ENCODE measurements at places on chromosomes 11 and 22. TPM values are rescaled to one million over a fixed set of nuclear protein-coding genes. Genes with fewer than 3 reads are reported as not detected.
A peak's percentile ranks its signal among the peaks of the same experiment; 100 is the strongest.

DNA sequence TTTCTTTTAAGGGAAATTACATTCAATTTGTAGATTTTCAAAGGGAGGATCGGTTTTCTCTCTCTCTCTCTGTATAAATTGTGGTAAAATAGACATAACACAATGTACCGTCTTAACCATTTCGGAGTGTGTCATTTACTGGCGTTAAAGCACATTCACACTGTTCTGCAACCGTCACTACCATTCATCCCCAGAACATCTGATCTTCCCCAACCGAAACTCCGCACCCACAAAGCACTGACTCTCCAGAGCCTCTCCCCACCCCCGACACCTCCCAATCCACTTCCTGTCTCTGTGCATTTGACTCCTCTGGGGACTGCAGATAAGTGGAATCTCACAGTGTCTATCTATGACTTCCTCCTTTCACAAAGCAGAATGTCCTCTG is 15.9 kb upstream of the GRAMD4 start:
- no peaks in the 10 kb centered on the region for H3K36me3 ChIP-seq
- no peak overlapping the region for H3K4me3 ChIP-seq
- H3K27me3 ChIP-seq, result no peaks in the 10 kb centered on the region
- DNase-seq, result no peak

- peaks cover 57% of the 10 kb centered on the region for H3K4me1 ChIP-seq
- peak overlapping the region; percentile 35 for H3K27ac ChIP-seq
- peak; percentile 81 for DNase-seq
- H3K27me3 ChIP-seq, result no peaks in the 10 kb centered on the region
- no peaks in the 10 kb centered on the region for H3K36me3 ChIP-seq
- H3K4me3 ChIP-seq, result peak overlapping the region; percentile 9
These were observed 23.7 kb upstream of the CBX7 start for GRCh38 chr22:39176143-39176713.

DNA sequence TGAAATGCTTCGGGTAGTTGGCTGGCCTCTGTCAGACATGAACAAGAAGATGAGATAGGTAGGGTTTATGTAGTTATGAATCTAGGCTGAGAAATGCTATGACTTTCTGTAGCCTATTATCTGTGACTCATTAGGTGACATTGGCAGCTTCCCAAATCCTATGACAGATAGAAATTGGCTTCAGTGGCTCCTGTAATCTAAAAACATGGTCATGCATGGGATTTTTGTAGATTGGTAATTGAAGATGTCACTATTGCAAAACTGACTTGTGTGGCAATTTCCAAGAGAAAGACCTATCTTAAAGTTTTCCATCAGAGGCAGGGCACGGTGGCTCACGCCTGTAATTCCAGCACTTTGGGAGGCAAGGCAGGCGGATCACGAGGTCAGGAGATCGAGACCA is 29.4 kb upstream of the GRIK4 start:
- no peaks in the 10 kb centered on the region for H3K27me3 ChIP-seq
- no peak for DNase-seq
- H3K36me3 ChIP-seq, result peaks cover 98% of the 10 kb centered on the region
- no peaks in the 10 kb centered on the region for H3K4me1 ChIP-seq

DNA sequence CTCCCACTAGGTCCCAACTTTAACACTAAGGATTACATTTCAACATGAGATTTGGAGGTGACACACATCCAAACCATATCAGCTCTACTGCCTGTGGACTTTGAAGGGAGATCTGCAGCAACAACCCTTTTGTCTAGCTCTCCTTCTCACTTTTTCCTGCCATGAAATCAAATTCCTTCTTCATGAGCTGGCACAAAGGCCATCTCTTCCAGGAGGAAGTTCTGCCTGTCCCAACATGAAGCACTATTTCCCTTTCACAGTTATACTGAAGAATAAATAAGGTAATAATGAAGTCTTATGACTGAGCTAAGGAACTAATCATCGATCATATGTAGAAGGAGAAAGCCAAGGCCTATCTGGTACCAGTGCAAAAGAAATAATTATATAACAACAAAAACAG is 253.5 kb upstream of the TENM4 start:
- H3K4me1 ChIP-seq, result no peaks in the 10 kb centered on the region
- H3K27ac ChIP-seq, result no peak overlapping the region
- DNase-seq, result no peak
- H3K4me3 ChIP-seq, result no peak overlapping the region

GRCh38 chr11:61411589-61411988 is 18.2 kb downstream of the CPSF7 start:
- no peak for DNase-seq
- no peak overlapping the region for H3K4me3 ChIP-seq
- no peaks in the 10 kb centered on the region for H3K4me1 ChIP-seq
- peaks cover 100% of the 10 kb centered on the region for H3K36me3 ChIP-seq

GRCh38 chr11:128536506-128536905 is 50.9 kb downstream of the ETS1 start:
- no peak for DNase-seq
- H3K4me1 ChIP-seq, result peaks cover 8% of the 10 kb centered on the region
- no peak overlapping the region for H3K4me3 ChIP-seq
- H3K36me3 ChIP-seq, result no peaks in the 10 kb centered on the region
- H3K27me3 ChIP-seq, result no peaks in the 10 kb centered on the region

GRCh38 chr22:46779651-46780050 is 17.2 kb downstream of the TBC1D22A start:
- H3K4me1 ChIP-seq, result peaks cover 5% of the 10 kb centered on the region
- H3K4me3 ChIP-seq, result no peak overlapping the region
- H3K36me3 ChIP-seq, result no peaks in the 10 kb centered on the region
- no peak for DNase-seq

DNA sequence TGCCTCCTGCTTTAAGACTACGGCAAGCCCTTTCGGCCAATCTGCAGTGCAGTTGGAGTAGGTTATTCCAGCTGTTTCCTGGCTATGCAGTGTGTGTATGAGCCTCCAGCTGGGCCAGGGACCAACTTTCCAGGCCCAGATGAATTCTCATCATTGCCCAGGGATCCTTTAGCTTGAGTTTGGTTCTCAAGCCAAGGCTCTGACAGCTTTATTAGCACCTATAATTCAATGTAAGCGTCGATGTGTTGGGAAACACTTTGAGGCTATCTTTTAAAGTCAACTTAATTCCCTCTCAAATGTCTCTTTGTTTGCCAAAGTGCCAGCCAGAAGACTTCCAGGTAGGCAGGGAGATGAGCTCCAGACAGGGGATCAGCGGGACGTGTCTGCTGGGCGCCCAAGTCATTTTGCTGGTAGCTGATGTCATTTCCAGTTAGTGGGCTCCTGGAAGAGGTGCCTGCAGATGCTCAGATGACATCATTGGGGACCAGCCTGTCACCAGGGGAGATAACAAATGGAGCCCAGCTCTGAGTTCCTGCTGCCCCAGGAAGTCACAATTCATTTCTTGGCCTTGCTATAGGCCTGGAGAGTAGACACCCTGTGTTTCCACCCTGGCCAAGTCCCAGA is 520.4 kb downstream of the SOX6 start:
- no peaks in the 10 kb centered on the region for H3K36me3 ChIP-seq
- H3K4me1 ChIP-seq, result no peaks in the 10 kb centered on the region
- H3K27me3 ChIP-seq, result no peaks in the 10 kb centered on the region

GRCh38 chr22:34784056-34784455 is 281.9 kb upstream of the ISX start:
- H3K4me1 ChIP-seq, result no peaks in the 10 kb centered on the region
- H3K36me3 ChIP-seq, result no peaks in the 10 kb centered on the region
- no peak overlapping the region for H3K4me3 ChIP-seq
- no peak overlapping the region for H3K27ac ChIP-seq
- no peaks in the 10 kb centered on the region for H3K27me3 ChIP-seq

- H3K4me1 ChIP-seq, result no peaks in the 10 kb centered on the region
- H3K27ac ChIP-seq, result no peak overlapping the region
- no peaks in the 10 kb centered on the region for H3K27me3 ChIP-seq
- H3K4me3 ChIP-seq, result no peak overlapping the region
These were observed 13.2 kb upstream of the TTC36 start for GRCh38 chr11:118514103-118514502.

GRCh38 chr22:28894807-28895206 is 11.4 kb downstream of the ZNRF3 start:
- H3K27ac ChIP-seq, result no peak overlapping the region
- no peaks in the 10 kb centered on the region for H3K36me3 ChIP-seq
- H3K4me3 ChIP-seq, result no peak overlapping the region
- DNase-seq, result no peak

GRCh38 chr11:30009060-30009459 is 7.8 kb downstream of the KCNA4 start:
- no peaks in the 10 kb centered on the region for H3K4me1 ChIP-seq
- no peaks in the 10 kb centered on the region for H3K27me3 ChIP-seq
- H3K27ac ChIP-seq, result peak overlapping the region; percentile 35
- H3K4me3 ChIP-seq, result no peak overlapping the region
- H3K36me3 ChIP-seq, result no peaks in the 10 kb centered on the region

DNA sequence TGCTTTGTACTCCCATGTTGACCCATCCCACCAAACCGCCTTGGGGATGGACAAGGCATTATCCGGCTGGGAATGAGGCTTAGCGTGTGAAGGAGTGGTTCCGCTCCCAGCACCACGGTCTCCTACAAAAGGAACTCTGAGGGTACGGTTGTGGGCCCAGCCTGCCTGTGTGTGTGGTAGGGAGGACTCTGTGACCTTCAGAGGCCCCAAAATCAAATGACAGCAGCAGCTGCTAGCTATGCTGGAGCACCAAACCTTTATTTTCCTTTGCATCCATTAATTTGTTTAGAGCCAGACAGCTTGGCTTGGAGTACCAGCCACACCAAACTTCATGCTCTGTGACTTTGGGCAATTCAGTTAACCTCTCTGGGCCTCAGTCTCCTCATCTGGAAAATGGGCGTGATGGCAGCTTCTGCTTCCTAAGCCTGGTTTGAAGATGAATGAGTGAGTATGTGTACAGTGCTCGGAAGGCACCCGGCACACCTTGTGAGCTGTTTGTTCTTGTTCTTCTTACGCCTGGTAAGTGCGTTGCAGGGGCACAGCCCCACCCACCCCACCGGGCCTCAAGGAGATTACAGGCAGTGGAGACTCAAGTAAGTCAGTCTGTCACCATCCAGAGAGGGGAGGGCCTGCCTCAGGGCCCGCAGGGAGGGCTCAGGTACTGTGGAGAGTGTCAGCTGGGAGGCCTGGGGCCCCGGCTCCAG is 25.3 kb downstream of the MB start:
- no peaks in the 10 kb centered on the region for H3K36me3 ChIP-seq
- peak overlapping the region; percentile 93 for H3K27ac ChIP-seq
- DNase-seq, result no peak
- H3K27me3 ChIP-seq, result no peaks in the 10 kb centered on the region
- peaks cover 18% of the 10 kb centered on the region for H3K4me1 ChIP-seq

DNA sequence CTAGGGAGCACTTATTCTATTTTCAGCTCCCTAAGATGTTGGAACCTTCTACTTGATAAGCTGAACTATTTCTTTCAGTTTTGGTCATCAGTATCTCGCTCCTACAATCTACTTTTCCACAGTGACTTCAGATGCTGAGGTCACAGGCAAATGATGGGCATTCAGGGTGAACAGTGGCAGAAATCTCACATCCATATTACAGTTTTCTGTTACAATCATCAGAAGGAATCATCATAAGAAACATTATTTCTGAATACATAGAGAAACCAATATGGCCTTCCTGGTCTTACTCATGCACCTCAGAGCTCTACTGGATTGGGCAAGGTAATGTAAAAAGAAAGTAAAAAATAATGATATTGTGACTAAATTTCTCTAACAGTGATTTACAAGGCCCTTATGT is 39.4 kb upstream of the DDI1 start:
- no peak overlapping the region for H3K4me3 ChIP-seq
- no peaks in the 10 kb centered on the region for H3K4me1 ChIP-seq
- no peak for DNase-seq
- no peaks in the 10 kb centered on the region for H3K27me3 ChIP-seq
- H3K36me3 ChIP-seq, result no peaks in the 10 kb centered on the region

DNA sequence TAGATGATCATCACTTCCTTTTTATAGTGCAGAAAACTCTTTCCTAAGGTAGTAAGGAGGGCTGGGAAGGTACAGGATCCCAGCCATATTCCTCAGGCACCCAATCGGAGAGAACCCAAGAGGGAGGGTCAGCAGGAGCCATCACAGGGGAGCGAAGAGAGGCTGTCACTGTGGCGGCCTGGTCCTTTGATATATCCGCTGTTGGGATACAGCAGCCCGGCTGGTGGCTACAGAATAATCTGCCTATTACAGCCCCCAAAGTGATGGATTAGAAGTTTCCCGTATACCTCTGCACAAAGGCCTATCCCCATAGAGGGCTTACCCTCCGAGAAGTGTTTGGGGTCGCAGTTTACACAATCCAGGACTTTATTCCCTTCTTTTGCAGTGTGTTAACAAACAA is 48.5 kb downstream of the OR4D9 start:
- peaks cover 20% of the 10 kb centered on the region for H3K4me1 ChIP-seq
- no peaks in the 10 kb centered on the region for H3K36me3 ChIP-seq
- peak overlapping the region; percentile 91 for H3K27ac ChIP-seq
- H3K27me3 ChIP-seq, result no peaks in the 10 kb centered on the region
- no peak overlapping the region for H3K4me3 ChIP-seq
- DNase-seq, result no peak

- no peaks in the 10 kb centered on the region for H3K4me1 ChIP-seq
- H3K36me3 ChIP-seq, result no peaks in the 10 kb centered on the region
- no peaks in the 10 kb centered on the region for H3K27me3 ChIP-seq
These were observed 1221.0 kb downstream of the JRKL start for GRCh38 chr11:97610854-97611253.

DNA sequence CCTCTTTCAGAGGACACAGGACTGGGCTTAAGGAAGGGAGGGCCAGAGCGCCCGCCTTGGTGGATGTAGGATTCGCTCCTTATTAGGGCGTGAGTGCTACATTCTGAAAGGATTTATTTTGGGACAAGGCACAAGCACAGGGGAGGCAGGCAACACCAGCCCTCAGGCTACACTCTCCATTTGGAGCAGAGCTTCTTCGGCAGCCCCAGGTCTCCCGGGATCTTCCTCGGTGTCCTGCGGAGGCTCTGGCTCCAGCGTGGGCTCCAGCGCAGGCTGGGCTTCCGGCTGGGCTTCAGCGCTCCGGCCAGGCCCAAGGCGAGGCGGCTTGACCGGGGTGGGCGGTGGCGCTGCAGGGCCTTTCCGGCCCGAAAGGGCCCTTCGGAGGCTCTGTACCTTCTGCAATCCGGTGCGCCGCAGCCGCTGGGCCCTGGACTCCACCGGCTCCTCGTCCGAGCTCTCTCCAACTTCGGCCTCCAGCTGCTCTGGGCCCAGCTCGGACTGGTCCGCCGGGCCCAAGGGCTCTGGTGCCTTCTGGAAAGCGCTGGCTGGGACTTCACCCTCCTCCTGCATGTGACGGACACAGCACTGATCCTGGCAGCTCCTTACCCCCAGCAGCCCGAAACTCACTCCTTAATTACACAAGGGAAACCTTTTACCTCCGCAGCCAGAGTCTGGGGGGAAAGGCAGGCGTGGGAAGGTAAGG is 1.1 kb downstream of the CAVIN3 start:
- H3K4me1 ChIP-seq, result peaks cover 52% of the 10 kb centered on the region
- H3K27me3 ChIP-seq, result no peaks in the 10 kb centered on the region
- H3K27ac ChIP-seq, result peak overlapping the region; percentile 100
- peak; percentile 81 for DNase-seq
- H3K36me3 ChIP-seq, result no peaks in the 10 kb centered on the region
- peak overlapping the region; percentile 29 for H3K4me3 ChIP-seq

GRCh38 chr11:94586546-94586945 is 19.4 kb downstream of the PIWIL4 start:
- no peaks in the 10 kb centered on the region for H3K27me3 ChIP-seq
- no peak overlapping the region for H3K27ac ChIP-seq
- DNase-seq, result no peak
- H3K4me3 ChIP-seq, result no peak overlapping the region
- H3K4me1 ChIP-seq, result no peaks in the 10 kb centered on the region

The FREY1 gene
- not detected for total RNA-seq

The SPCS2 gene
- total RNA-seq, result 36.5 TPM

The IGSF9B gene
- 35.9 TPM for total RNA-seq

The MS4A15 gene
- total RNA-seq, result not detected

The EMID1 gene
- total RNA-seq, result 1.5 TPM

The MMP3 gene
- not detected for total RNA-seq

The C11orf91 gene
- 0.61 TPM for total RNA-seq

The INS gene
- total RNA-seq, result not detected

The OR10D3 gene
- total RNA-seq, result not detected

The SPDYC gene
- total RNA-seq, result not detected
